RWPE1 (cell line): ENCODE measurements at places on chromosomes 4 and X.

- DNase-seq: no peak
Measured at GRCh38 chr4:183321079-183321478, 1.0 kb upstream of the CLDN22 start.

GRCh38 chr4:8768357-8768999, 103.2 kb downstream of the HMX1 start:
- DNase-seq: no peak

- no peak for DNase-seq
Measured at GRCh38 chr4:38805530-38806145, 1.0 kb upstream of the TLR1 start.

- no peak for DNase-seq
Measured at GRCh38 chr4:85737254-85737653, 262.3 kb downstream of the ARHGAP24 start.

GRCh38 chr4:78081541-78081940, 24.4 kb downstream of the FRAS1 start:
- DNase-seq: no peak

GRCh38 chr4:83716874-83717273, 181.0 kb downstream of the GPAT3 start:
- DNase-seq: no peak

DNA sequence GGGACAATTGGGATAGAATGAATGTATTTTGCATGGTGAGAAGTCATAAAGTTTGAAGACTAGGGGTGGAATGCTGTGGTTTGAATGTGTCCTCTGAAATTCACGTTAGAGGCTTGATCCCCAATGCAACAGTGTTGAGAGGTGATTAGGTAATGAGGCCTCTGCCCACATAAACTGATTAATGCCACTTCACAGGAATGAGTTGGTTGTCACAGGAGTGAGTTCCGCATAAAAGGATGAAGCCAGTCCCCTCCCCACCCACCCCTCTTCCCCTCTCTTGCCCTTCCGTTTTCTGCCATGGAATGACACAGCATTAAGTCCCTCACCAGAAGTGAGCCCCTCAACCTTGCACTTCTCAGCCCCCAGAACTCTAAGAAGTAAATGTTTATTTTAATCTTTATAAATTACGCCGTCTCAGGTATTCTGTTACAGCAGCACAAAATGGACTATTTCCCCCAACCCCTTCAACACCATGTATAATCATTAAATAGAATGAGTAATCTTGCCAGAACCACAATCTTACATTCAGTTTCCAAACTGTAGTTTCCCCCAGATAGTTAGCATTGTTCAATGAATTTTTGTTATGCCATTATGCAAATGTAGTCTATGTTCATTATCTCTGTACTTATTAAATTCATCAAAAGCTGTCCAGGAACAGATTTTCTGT, 5.5 kb upstream of the MMAA start:
- no peak for DNase-seq

GRCh38 chr4:24192018-24192641, 302.3 kb upstream of the PPARGC1A start:
- no peak for DNase-seq

- DNase-seq: no peak
Measured at GRCh38 chr4:78014889-78015886, 41.9 kb upstream of the FRAS1 start.

DNA sequence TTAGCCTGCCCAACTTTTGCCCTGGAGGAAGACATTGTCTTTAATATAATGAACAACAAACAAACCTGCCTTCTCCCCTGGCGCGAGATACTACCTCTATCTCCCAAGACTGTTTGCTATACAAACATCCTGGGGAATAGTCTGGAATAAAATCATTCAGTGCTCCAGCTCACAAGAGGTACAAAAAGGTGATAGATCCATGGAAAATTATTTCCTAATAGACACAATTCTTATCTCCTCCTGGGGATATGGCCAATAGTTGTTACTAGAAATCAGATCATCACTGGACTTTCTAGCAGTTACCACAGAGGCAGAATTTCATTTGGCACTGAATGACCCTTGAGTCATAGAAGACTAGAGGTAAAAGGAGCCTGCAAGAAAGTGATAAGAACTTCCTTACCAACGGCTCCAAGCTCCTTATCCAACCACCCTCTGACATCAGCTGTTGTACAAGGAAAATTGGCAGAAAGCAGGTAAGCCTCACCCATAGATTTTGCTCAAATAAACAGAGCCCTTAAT, 38.1 kb downstream of the MID1 start:
- DNase-seq: no peak

GRCh38 chr4:113141901-113142346, 92.5 kb downstream of the ANK2 start:
- DNase-seq: no peak

DNA sequence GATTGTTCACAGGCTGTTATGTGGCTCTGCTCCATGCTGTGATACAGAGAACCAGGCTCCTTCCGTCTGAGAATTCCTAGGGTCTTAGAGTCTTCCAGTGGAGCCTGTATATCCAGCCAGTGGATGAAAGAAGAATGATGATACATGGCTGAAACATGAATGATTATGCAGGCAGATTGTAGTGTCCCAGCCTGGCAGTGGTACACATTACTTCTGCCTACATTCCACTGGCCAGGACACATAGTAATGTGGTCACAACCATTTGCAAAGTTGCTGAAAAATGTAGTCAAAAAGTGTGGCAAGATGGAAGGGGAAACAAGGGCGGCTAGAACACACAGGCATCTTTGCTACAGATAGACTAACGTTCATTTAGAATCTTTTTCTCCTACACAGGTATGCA, 4.5 kb upstream of the GBA3 start:
- DNase-seq: peak; percentile 2
